ENCODE measurements at places on chromosomes 1 and 21.

DNA sequence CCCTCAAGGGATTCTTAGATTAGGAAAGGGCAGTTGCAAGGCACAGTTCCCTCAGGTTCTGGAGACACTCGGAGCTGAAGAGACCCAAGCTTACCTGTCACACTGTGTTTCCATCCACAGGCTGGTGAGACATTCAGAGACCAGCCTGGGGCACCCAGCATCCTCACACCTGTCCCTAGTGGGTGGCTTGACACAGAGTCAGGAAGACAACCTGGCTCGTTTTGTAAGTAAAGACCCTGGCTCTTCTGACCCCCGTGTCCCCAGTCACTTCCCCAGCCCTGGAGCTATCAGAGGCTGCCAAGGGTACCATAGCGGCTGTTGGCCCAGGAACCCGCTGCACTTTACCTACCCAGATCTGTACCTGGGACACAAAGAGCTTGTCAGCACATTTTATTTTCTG lies 409.8 kb downstream of the MATN1 start:
- DNase-seq: no peak

DNA sequence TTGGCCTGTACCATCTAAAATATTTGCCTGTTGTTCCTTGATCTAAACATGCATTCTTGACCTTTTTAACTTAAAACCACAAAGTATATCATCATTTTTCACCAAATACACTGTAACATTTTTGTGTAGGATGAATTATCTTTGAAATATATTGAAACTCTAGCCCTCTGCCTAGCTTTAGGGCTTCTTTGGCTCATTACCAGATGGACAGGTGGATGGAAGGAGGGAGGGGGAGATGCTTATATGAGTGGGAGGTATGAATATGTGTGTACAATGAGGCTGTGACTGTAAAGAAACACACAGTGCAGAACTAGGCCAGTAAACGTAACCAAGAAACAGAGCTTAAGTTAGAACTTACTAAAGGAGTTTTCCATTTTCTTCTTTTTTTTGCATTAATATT lies 118.5 kb downstream of the ESRRG start:
- DNase-seq: no peak

DNA sequence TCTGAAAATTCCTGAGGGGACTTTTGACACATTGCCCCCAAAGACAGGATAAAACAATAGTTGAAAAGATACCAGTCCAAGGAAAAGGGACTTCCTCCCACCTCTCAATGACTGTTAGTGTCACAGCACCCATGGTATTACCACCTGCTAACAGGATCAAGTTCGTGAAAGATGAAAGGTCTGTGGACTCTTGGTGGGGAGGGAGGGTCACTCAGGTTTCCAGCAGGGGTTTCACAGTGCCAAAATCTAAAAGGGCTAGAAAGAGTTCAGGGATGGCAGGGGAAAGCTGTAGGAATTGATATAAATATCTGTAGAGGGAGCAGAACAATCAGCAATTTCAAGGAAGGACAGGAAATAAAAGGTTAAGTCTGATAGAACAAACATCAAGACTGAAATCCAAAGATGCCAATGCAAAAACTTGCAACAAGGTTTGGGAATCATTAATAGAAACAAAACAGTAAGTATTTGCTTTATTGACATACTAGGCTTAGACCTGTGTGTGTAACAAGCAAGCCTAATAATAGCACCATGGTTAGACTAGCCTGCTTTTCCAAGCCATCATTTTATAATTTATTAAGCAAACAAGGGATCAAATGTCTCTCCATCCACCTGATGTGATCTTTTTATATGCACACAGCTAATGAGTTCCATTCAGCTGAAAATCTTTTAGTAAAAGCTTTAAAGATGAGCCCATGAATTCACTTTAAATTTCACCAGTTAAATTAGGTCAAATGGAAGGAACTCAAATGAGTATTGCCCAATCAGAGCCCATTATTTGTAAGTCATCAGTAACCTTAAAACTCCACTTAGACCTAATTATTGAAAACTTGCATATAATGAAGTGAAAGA lies 3.7 kb downstream of the MCL1 start:
- DNase-seq: no peak

- DNase-seq: no peak
Observed at GRCh38 chr1:201999625-202000238, 10.7 kb upstream of the ELF3 start.

- DNase-seq: no peak
Observed at GRCh38 chr1:109149874-109150601, 36.1 kb downstream of the ELAPOR1 start.

- DNase-seq: no peak
Observed at GRCh38 chr1:54248966-54249365, 49.0 kb downstream of the MRPL37 start.

- no peak for DNase-seq
Observed at GRCh38 chr1:28110555-28110954, 22.1 kb upstream of the EYA3 start.

GRCh38 chr1:184822267-184822666 lies 67.6 kb upstream of the EDEM3 start:
- DNase-seq: no peak

GRCh38 chr1:30478799-30479563 lies 244.4 kb downstream of the MATN1 start:
- no peak for DNase-seq

- no peak for DNase-seq
Observed at GRCh38 chr1:54887665-54888071, 673 bp upstream of the DHCR24 start.

GRCh38 chr1:11749996-11750395 lies 12.0 kb upstream of the C1orf167 start:
- no peak for DNase-seq

DNA sequence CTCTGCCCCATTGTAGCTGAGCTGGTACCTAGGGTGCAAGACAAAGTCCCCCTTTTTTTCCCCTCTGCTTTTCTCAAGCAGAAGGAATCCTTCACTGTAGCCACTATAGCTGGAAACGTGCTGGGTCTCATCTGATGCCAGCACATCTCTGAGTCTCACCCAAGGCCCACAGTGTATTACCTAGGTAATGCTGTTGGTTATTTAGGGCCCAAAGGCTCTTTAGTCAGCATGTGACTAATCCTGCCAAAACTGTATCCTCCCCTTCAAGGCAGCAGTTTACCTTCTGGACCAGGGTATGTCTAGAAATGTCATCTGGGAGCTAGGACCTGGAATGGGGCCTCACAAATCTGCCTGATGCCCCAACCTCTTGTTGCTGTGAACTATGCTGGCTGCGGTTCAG lies 423.4 kb downstream of the NUF2 start:
- no peak for DNase-seq

DNA sequence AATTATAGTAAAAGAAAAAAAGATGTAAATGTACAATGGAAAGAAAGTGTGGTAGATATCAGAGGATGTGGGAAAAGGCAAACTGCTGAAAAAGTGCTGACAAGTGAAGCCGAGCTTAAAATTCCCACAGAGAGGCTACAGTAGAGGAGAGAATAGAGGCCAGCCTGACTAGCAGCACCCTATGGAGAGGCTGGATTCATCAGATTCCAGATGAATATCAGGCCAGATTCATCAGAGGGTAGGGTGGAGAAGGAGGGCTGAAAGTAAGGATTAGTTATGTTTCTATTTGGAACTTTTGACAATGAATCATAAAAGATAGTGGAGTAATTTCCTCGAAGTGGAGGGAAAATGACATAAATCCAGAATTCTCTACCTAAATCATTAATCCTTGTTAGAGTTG lies 60.4 kb upstream of the NEK7 start:
- no peak for DNase-seq

DNA sequence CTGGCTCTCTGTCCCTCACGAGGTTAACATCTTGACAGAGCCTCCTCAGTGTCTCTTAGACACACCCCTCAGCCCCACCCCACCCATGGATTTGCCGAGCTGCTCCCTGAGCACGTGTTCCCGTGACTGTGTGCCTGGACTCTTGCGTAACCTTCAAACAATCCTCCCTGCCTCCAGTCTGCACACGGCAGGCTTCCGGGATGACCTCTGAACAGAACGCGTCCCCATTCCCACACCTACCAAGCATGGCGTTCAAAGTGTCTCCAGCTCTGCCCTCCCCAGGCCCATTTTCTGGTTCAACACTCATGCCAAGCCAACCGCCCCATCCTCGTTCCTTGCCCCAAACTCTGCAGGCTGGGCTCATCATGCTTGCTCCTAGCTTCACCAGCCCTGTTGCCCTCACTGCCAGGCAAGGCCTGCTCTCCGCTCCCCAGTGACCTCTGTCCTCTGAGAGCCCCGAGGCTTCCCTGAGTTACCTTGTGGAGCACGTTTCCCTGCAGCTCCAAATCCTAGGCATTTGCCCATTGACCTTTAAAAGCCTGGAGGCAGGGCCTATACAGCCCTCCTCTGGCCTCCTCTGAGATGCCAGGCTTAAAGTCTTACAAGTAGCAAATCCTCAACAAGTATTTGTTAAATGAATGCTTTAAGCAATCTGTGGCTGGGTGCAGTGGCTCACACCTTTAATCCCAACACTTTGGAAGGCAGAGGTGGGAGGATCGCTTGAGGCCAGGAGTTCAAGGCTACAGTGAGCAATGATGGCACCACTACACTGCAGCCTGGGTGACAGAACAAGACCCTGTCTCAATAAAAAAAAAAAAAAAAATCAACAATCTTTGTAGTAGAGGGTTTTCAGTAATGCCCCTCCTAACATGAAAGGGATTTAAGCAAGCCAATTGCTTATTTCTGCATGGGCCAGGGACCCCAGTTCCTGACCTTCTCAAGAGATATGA lies 5.0 kb downstream of the AGT start:
- no peak for DNase-seq

GRCh38 chr1:196196486-196196885 lies 411.8 kb downstream of the KCNT2 start:
- DNase-seq: no peak

DNA sequence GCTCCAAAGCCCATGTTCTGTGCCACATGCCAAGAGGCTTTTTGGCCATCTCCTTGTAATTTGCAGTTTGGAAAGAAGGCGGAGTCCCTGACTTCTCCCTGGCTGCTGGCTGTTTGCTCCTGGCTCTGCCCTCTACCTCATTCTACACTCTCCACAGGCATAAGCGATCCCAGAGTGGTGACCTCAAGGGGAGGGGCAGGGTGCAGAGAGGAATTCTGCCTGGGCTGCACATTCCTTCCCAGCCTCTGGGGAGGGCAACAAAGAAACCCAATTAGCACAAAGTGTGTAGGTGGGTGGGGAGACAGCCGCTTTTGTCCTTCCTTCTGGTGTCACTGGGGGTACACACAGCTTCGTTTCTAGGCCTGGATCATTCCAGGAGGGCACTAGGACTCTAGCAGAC lies 95.3 kb downstream of the HIVEP3 start:
- no peak for DNase-seq

GRCh38 chr1:3313576-3313950 lies 140.9 kb upstream of the ARHGEF16 start:
- DNase-seq: no peak

DNA sequence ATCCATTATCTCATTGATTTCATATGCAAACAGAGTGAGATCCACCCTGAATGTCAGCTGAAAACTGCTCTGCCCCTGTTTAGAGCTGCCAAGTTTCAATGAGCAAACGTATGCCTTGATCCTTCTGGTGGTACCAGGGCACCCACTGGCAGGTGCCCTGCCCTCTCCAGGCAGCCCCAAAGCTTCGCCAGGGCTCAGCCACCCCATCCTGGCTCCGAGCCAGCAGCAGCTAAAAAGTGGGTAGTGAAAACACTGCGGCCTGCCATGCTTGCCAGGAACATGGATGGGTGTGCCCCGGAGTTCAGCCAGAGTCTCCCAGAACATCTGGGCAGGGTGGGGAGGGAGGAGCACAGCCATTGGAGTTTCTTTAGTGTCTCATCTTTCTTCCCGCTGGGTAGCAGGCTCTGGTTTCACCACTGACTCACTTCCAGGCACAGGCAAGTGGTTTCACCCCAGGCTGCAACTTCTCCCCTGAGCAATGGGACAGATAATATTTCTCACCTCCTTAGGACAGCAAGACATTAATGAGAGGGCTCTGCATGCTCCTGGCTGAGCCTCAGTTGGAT lies 8.1 kb upstream of the LMX1A start:
- DNase-seq: no peak

DNA sequence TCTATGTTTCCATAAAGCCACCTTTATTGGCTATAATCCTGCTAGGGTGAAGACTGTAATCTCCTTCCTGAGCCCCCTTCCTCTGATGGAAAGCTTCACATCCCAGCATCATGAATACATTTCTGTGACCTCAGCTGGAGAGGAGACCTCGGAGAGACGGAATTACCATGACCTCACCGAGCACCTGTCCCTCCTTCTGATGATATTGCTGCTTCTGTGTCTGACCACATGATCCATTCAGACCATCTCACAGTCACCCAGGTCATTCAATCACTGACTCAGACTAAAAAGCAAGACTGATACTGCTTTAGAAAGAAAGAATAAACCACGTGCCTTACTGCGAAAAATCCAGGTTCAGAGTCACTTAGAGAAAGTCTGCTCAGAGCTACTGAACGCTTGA lies 8.8 kb downstream of the KCND3 start:
- DNase-seq: no peak

DNA sequence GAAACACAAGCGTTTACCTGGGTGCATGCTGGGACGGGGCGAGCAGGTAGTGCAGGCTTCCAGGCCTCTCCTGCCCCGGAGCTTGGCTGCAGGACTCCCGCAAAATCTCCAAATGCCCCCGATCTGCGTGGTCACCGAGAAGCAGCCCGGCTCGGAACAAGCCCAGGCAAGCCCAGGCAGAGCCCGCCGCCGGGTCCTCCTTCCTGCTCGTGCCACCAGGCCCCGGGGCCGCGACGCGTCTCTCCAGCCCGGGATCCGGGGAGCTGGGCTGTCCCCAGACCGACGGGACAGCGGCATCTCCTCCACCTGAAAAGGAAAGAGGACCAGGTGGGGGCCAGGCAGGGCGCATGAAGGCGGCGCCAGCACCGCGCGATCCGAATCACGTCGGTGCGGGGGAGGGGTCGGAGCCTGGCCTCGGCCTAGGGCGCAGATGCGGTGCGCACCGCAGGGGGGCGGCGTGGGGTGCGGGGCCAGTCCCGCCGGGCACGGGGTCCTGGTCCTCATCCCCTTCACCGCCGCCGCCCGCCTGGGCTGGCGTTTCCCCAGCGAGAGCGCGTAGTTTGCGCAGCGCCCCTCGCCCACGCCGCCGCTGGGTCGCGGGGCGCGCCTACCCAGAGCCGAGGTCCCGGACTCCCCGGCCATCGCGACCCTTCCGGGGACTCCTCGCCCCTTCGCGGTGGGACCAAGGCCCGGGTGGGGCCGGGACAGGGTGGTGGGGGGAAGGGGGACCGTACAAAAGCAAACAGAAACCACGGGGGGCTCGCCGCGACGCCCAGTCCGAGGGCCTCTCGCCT lies 52.4 kb upstream of the H6PD start:
- DNase-seq: no peak
